ENCODE measurements at places on chromosomes 13 and 19.

GRCh38 chr13:89749888-89750287, 1597.6 kb upstream of the MIR17HG start:
- no peak for DNase-seq

DNA sequence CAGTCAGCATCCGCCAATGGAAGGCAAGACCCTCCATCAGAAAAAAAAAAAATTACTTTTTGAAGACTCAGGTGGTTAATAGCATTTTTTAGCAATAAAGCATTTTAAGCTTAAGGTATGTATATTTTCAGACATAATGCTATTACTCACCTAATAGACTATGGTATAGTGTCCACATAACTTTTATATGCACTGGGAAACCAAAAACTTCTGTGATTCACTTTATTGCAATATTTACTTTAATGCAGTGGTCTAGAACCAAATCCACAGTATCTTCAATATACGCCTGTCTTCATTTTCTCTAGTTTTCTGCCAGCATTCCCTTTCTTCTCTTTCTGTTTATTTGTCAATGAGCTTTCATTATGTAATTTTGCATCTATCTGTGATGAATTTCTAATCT, 418.1 kb downstream of the SLITRK6 start:
- no peak for DNase-seq

DNA sequence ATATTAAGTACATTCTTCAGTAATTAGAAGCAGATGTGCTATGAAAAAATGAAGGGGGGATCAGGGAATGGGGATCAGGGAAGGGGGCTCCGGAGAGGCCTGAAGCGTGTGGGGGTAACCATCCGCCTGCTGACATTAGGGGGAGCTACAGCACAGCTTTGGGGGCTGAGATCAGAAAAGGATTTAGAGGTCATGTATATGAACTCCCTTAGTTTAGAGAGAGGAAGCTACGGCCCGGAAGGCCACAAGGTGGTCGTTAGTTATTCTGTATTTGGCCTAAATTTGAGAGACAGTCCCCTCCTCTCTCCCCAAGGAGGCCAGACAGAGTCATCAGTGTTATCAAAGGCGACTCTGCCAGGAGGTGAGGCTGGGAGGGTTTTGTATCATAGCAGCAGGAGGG, 99.0 kb downstream of the TM9SF2 start:
- DNase-seq = no peak

DNA sequence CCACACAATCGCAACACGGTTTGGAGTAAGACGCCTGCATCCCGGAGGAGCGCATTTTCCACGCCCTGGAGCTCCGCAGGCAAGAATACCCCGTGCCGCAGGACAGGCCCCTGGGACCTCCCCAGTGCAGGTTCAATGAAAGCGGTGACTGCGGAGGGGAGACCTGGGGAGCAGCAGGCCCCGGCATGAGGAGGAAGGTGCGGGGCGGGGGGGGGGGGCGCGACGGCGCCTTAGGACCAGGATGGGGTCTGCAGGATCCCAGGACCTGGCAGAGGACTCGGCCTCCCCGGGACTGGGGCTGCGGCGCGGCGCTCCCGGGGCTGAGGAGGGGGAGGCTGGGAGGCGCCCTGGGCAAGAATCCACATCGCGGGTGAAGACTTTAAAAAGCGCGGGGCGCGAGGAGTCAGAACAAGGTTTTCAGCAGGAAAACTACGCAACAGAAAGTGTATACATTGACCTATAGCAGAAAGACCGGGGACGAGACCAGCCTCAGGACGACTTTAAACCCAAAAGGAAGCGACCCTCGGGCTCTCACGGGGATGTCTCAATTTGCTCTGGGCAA, 432 bp downstream of the ZNF611 start:
- DNase-seq = no peak

- DNase-seq = no peak
These were observed 18.3 kb upstream of the F7 start for GRCh38 chr13:113086991-113087922.

DNA sequence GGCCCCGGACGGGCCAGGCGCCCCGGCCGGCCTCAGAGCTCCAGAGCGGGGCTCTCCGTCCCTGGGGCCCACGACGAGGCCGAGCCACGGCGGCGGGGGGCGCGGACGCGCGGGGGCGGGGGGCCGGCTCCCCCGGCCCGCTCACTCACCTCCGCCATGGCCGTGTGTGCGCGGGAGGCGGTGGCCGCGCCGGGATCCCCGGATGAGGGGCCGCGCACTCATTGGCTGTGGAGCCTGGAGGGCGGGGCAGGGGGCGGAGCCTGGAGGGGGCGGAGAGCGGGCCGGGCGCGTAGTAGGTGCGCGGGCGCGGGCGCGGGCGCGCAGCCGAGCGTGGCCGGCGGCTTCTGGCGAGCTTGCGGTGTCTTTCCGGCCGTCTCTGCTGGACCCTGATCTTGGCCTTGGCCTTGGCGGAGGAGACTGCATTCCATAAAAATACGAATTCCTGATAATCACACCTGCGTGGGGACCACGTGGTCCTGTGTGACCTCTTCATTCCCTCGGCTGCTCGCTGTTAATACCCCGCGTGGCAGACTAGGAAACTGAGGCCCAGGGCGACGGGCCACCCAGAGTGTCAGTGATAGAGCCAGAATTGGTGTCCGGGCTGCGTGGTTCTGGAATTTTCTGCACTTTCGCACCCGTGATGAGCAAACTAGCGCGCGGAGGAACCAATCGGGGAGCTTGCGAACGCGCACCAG, at the start of gene MIER2:
Gene MIER2, minus strand, starts transcription at position 172 of the 695 bp plus-strand sequence. Its CDS starts 14 bp downstream, at position 158.
- peak; percentile 87 for DNase-seq

DNA sequence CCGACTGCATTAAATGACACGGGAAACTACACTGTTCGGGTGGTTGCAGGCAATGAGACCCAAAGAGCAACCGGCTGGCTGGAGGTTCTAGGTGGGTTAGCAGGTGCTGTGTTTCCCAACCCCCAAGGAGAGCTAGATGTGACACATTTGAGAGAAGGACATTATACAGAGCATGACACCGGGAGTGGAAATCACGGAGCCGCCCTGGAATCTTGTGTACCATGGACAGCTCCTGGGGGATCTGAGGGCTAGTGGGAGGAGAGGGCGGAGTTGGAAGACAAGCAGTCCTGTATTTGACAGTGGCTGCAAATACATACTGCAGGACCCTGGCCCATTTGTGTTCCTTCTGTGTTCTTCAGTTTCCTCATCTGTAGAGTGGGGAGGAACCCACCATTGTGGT, 2.3 kb downstream of the CEACAM18 start:
- peak; percentile 9 for DNase-seq
